Tibial nerve (tissue), 4 donors: ENCODE measurements at places on chromosomes 3 and 15. TPM values are rescaled to one million over a fixed set of nuclear protein-coding genes. Genes with fewer than 3 reads are reported as not detected.
A peak's percentile ranks its signal among the peaks of the same experiment; 100 is the strongest.

DNA sequence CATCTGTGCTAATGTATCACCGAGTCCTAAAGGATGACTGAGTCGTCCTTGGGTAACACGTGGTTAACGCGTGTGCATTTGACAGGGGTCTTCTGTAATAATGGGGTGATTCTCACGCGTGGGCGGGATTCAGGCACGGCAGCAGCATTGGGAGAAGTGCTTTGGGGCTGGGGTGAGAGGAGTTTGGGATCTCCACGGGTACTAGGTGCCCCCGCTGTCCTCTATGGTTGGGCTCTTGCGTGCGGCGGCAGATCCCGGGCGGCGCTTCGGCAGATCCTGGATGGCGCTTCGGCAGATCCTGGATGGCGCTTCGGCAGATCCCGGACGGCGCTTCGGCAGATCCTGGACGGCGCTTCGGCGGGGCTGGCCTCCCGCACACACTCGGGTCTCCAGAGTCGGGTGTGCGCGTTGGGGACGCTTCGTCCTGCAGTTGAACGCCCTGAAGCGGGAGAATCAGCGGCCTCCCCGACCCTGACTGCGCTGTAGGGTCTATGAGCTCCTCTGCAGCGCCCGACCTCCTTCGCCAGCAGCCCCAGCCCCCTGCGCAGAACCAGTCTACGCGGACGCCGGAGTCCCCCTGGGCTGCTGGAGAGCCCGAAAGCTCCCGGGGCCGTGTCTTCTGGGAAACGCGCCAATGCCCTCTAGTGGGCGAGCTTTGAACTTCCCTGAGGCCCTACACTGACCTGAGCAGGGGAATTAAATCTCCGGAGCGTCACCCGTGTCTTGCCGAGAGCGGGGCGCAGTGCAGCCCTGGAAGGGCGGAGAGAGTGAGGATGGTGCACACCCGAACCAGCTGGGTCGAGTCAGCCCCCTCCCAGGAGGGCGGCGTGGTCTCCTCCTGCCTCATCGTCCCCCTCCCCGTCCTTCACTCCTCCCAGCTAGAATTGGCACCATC lies 48.1 kb upstream of the EPHB3 start:
- DNase-seq: peak; percentile 77
- peak overlapping the region; percentile 9 for H3K4me3 ChIP-seq
- H3K4me1 ChIP-seq: peaks cover 6% of the 10 kb centered on the region
- H3K36me3 ChIP-seq: no peaks in the 10 kb centered on the region
- no peaks in the 10 kb centered on the region for H3K27me3 ChIP-seq

Gene XXYLT1
- 9.6 TPM for total RNA-seq

- no peaks in the 10 kb centered on the region for H3K4me1 ChIP-seq
- H3K27me3 ChIP-seq: no peaks in the 10 kb centered on the region
- H3K27ac ChIP-seq: no peak overlapping the region
- no peaks in the 10 kb centered on the region for H3K36me3 ChIP-seq
Observed at GRCh38 chr3:143529798-143530197, 318.5 kb downstream of the SLC9A9 start.

Gene CYP1A2
- total RNA-seq: not detected

- H3K4me3 ChIP-seq: no peak overlapping the region
- no peak for DNase-seq
- H3K4me1 ChIP-seq: no peaks in the 10 kb centered on the region
- H3K36me3 ChIP-seq: no peaks in the 10 kb centered on the region
- no peaks in the 10 kb centered on the region for H3K27me3 ChIP-seq
Observed at GRCh38 chr15:66228807-66229735, 24.5 kb downstream of the MEGF11 start.

DNA sequence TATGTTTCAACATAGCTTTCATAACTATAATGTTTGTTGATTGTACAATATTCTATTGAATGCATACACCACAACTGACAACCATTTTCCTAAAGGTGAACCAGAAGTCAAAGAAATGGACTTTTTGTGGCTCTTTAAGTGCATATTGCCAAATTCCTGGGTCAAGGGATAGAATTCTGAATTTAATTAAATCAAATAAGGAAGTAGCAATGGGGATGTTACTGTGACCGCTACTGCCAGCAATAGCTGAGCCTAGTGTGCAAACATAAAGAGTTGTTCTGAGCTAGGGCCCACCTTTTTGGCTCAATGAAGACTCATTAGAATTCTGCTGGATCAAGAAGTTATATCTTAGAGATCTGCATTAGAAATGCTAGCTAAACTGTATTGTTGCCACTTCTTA lies 17.3 kb upstream of the KBTBD8 start:
- no peaks in the 10 kb centered on the region for H3K4me1 ChIP-seq
- H3K27ac ChIP-seq: no peak overlapping the region
- no peak overlapping the region for H3K4me3 ChIP-seq
- no peak for DNase-seq
- no peaks in the 10 kb centered on the region for H3K27me3 ChIP-seq

- no peaks in the 10 kb centered on the region for H3K27me3 ChIP-seq
- peak overlapping the region; percentile 99 for H3K27ac ChIP-seq
- no peaks in the 10 kb centered on the region for H3K36me3 ChIP-seq
Observed at GRCh38 chr15:95325763-95326404, 1004.6 kb upstream of the NR2F2 start.

GRCh38 chr3:178343433-178344038 lies 192.7 kb upstream of the KCNMB2 start:
- H3K27me3 ChIP-seq: no peaks in the 10 kb centered on the region
- no peak for DNase-seq

Gene SMCO1
- not detected for total RNA-seq

DNA sequence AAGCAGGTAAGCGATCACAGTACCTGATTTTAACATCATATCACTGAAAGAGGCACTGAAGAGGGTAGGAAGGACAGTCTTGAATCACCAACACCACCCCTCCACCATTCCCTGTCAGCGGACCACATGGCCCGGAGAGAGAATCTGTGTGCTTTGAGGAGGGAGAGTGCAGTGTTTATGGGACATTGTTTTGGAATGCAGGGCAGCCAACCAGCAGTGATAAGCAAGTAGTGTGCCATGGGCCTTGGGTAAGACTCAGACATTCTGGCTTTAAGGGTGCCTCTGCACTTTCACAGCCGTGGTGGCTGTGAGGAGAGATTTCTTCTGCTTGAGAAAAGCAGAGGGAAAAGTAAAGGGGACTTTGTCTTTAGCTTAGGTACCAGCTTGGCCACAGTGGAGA lies 46.4 kb downstream of the FAM81A start:
- no peaks in the 10 kb centered on the region for H3K4me1 ChIP-seq
- H3K27me3 ChIP-seq: no peaks in the 10 kb centered on the region
- DNase-seq: no peak

GRCh38 chr3:158108445-158108985 lies 1.4 kb upstream of the RSRC1 start:
- no peak for DNase-seq
- H3K4me3 ChIP-seq: no peak overlapping the region
- peaks cover 30% of the 10 kb centered on the region for H3K4me1 ChIP-seq
- H3K27ac ChIP-seq: no peak overlapping the region
- H3K36me3 ChIP-seq: no peaks in the 10 kb centered on the region
- peaks cover 60% of the 10 kb centered on the region for H3K27me3 ChIP-seq

DNA sequence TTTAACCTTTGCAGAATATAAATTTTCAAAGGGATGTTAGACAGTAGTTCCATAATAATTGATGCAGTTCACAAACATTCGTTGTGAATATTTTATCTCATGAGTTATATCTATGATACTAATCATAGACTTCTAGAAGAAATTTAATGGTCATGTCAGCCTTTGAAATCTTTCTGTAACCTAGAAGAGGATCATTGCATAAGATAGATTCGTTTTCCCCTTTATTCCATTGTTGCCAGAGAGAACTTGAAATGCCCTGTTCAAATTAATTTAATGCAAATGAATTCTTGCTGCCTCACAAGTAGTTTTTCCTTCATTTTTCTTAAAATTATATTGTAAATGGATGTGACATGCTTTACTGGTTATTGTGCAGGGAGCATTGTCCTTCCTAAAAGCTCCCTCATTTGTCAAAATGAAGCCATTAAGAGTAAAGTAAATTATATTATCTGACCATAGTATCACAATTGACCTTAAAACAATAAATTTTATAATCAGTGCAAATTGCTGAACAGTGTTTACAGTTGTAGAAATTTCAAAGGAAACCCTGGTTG lies 128.5 kb upstream of the ZNF717 start:
- H3K27me3 ChIP-seq: no peaks in the 10 kb centered on the region
- no peak overlapping the region for H3K27ac ChIP-seq
- H3K4me1 ChIP-seq: no peaks in the 10 kb centered on the region
- H3K4me3 ChIP-seq: no peak overlapping the region

DNA sequence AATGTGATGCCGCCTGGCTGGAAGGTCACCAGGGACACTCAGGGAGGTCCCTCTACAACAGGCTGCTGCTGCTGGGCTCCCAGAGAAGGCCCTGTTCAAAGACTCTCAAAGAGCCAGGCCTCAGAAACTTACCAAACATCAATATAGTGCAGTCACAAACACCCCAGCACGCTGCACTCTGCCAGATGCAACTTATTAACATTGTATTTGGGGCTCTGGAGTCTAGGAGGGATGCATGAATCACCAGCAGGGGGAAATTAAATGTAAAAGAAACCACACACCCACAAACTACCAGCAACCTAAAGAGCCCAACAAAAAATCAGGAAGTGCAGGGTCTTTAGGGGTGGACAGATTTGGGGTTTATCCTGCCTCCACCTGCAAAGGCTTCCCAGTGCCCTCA lies 74.6 kb upstream of the SPATA12 start:
- no peak for DNase-seq
- peaks cover 3% of the 10 kb centered on the region for H3K4me1 ChIP-seq

Gene PRTG
- total RNA-seq: 12.8 TPM

DNA sequence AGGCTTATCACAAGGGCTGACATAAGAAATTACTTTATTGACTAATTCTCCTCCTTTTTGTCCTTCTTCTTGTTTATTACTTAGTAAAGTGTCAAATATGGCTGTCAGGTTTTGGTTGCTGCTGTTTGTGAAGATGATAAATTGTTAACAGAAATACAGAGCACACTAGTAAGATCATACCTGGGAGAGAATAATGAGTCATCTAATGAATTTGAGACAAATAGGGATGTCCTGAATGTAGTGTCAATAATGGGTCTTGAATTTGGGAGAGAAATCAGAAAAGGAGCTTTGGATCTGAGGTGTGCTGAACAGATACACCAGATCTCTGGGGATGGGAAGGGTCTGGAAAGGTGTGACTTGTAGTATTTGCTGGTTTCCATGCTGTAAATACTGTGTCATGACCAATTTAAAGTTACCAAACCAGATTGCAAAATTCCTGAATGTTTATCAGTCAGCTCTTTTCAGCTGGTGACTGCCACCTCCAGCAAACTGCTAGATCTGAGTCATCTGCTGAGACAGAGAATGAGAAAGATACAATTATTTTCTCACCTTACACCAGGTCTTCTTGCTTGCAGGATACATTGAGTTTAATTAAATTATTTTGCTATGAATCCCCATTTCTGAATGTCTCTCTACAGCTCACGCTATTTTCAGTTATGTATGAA lies 76.7 kb upstream of the SATB1 start:
- no peaks in the 10 kb centered on the region for H3K36me3 ChIP-seq
- no peak overlapping the region for H3K4me3 ChIP-seq
- DNase-seq: no peak
- H3K27ac ChIP-seq: no peak overlapping the region

Gene CLDN16
- not detected for total RNA-seq

- H3K4me3 ChIP-seq: no peak overlapping the region
- no peak overlapping the region for H3K27ac ChIP-seq
- H3K4me1 ChIP-seq: no peaks in the 10 kb centered on the region
- H3K36me3 ChIP-seq: no peaks in the 10 kb centered on the region
- H3K27me3 ChIP-seq: no peaks in the 10 kb centered on the region
Observed at GRCh38 chr15:51251556-51251955, 86.8 kb downstream of the CYP19A1 start.

DNA sequence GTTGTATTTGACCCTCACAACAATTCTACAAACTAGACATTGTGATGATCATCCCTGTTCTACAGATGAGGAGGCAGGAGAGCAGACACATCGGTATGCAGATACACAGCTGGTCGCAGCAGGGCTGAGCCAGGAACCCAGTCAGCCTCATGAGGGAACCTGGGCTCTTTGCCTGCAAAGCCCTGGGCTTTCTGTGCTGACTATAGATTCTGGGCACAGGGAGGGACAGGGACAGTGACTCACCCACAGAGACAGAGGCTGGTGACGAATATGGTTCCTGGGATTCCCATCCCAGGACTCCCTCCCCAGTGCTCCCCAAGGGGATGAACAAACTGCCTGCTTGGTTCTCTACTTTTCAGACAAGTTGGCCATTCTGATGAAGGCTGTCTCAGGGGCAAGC lies 3.8 kb upstream of the CAMP start:
- H3K4me1 ChIP-seq: no peaks in the 10 kb centered on the region
- H3K4me3 ChIP-seq: no peak overlapping the region
- no peaks in the 10 kb centered on the region for H3K27me3 ChIP-seq
- DNase-seq: no peak
- no peaks in the 10 kb centered on the region for H3K36me3 ChIP-seq

GRCh38 chr3:71090207-71090606 lies 493.3 kb downstream of the FOXP1 start:
- no peaks in the 10 kb centered on the region for H3K4me1 ChIP-seq
- H3K27me3 ChIP-seq: no peaks in the 10 kb centered on the region
- no peak for DNase-seq
- H3K4me3 ChIP-seq: no peak overlapping the region
- no peak overlapping the region for H3K27ac ChIP-seq

Gene CORO2B
- total RNA-seq: 9.3 TPM

DNA sequence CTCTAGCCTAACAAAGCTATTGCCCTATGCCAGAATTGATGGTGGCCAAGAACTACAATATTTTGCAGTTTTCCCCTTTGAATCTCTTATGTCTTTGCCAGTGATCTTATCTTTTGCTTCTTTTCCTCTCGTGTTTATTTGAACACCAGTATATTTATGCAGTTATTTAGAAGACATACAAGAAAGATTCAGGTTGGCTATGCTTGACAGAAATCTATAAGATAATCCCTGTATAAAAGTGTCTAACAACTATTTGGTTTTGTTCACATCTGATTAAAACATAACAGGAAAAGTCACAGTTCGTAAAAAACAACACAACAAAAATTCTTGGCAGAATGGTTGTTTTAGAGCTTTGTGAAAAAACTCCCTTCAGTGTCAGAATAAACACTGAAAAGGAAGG lies 63.7 kb downstream of the SEMA6D start:
- no peak overlapping the region for H3K27ac ChIP-seq
- DNase-seq: no peak
- no peaks in the 10 kb centered on the region for H3K36me3 ChIP-seq
- H3K4me1 ChIP-seq: no peaks in the 10 kb centered on the region
- no peak overlapping the region for H3K4me3 ChIP-seq

Gene ARNT2
- 8.8 TPM for total RNA-seq

GRCh38 chr3:132838477-132838876 lies 116.3 kb upstream of the NPHP3 start:
- H3K4me3 ChIP-seq: no peak overlapping the region
- no peak overlapping the region for H3K27ac ChIP-seq
- H3K27me3 ChIP-seq: no peaks in the 10 kb centered on the region
- H3K4me1 ChIP-seq: no peaks in the 10 kb centered on the region

Gene SPATA12
- not detected for total RNA-seq
